ENCODE measurements at places on chromosomes 6 and 20.

GRCh38 chr6:83044091-83044768 lies 21.4 kb downstream of the UBE3D start:
- no peak for DNase-seq

DNA sequence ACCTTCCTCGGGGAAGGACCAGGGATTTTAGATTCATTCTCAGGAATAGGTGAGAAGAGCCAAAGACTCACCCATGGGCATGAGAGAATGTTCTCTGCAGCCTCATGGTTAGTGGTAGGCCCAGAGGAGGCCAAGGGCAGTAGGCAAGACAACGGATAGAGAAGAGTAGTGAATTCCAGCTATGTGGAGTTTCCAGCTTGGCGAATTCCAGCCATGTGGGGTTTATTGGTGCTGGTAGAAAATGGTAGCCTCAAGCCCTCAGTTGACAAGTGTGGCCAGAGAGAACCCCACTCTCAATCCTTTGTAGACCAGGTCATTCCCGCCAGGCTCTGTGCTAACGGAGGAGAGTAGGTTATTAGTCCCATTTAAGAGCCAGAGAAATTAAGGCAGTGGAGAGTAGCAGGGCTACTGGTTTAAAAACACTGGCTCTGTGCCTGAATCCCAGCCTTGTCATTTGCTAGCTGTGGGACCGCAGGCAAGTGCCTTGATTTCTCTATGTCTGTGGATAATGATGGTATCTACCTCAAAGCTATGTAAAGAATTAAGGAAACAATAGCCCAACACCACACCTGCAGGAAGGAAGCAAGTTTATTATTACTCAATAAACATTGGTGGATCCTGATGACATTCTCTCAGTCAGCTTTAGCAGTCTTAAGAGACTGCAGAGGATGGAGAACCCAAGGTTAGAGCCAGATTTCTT lies 2.0 kb upstream of the SLC9A8 start:
- no peak for DNase-seq

DNA sequence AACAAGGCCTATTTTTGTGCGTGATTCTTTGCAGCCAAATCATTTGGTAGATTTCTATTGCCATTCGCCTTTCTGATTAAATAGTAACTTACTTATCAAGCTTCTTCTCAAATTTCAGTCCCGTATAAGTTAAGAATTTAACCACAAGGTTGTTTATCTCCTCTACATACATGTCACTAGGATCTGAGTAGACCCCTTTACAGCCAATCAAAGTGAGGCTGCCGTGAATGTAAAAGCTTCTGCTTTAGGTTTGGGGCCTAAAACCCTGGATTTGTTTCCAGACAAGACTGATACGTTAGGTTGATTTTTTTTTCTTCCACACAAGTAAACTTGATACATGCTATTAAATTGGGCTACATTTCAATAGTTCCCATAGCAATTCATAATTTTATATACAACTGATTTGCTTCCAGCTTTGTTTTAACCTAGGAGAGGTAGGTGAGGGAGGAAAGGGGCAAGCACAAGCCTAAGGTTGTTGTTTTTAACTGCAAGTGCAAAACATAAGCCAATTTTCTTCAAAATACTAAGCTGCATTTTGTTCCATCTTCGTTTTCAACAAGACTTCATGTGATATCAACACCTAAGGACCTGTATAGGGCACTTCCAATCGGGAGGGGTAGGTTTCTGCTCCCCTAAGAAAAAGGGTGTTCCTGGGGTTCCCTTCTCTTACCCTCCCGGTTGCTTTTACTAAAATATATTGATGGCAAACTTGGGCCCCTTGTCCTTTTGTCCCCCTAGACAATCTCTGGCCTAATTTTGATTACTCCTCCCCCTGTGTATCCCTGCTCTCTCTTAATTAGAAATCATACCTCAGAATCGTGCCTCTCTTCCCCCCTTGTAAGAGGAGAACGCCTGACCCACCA lies 1.7 kb downstream of the RANBP9 start:
- DNase-seq = peak; percentile 24

- peak; percentile 16 for DNase-seq
Measured at GRCh38 chr6:50185006-50185405, 135.3 kb upstream of the DEFB112 start.

DNA sequence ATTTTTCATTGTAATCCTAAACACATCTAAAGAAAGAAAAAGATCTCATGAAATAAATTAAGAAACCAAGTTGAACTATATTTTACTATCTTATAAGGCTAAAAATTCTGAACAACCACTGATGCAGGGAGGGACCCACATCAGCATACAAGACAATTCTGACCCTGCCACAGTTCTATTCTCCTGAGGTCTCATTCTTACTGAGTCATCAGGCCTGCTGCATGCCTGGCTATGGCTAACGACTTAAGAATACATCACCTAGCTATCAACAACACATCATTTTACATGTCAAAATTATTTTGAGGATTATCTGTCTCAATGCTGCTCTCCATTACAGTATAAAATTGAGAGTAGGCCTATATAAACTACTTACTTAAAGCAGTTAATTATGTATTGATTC lies 52.9 kb downstream of the FBXL4 start:
- no peak for DNase-seq

GRCh38 chr20:22403022-22403631 lies 181.2 kb downstream of the FOXA2 start:
- no peak for DNase-seq

GRCh38 chr6:149642829-149643580 lies 5.5 kb downstream of the KATNA1 start:
- no peak for DNase-seq

DNA sequence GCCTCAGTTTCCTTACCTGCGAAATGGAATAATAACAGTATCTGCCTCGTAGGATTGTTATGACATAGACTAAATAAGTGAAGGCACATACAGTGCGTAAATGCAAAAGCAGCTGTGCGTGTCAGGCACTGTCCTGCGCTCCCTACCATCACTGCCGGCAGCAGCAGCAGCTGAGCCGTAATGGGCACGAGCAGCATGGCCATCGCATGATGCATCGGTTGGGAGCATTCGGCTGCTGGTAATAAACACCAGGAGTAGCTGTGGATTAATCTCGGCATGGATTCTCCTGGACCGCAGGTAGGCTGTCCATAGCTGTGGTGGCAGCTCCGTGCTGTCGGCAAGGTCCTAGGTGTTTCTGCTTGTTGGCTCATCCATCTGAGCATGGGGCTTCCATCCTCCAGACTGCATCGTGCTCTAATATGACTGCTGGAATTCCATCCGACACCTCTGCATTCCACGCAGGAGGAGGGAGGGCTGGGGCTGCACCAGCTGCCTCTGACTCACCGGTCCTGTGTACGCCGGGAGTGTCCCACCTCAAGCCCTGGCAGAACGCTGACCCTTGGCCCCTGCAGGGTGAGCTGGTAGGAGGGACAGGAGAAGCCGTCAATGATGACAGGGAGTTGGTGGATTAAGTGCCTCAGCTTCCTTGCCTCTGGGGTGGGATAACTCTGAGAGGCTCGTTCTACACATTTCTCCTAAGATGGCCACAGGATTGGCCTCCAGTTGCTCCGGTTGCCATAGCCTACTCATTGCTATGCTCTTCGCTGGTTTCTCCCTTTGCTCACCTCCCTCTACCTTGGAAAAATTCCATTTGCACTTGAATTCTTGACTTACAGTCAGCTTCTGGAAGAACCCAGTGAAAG lies 100.9 kb upstream of the PMEPA1 start:
- DNase-seq = no peak

DNA sequence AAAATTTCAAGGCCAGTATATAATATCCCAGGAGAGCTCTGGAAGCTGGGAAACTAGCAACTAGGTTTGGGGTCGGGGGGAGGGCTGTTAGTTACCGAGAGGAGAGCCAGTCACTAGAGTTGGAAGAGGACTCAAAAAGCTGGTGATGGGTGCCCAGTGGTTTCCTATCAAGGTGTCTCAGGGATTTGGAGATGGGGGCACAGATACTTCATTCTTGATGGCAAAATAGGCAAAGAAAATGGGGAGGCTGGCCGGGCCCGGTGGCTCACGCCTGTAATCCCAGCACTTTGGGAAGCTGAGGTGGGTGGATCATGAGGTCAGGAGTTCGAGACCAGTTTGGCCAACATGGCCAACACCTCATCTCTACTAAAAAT lies 805 bp downstream of the PHF1 start:
- no peak for DNase-seq

DNA sequence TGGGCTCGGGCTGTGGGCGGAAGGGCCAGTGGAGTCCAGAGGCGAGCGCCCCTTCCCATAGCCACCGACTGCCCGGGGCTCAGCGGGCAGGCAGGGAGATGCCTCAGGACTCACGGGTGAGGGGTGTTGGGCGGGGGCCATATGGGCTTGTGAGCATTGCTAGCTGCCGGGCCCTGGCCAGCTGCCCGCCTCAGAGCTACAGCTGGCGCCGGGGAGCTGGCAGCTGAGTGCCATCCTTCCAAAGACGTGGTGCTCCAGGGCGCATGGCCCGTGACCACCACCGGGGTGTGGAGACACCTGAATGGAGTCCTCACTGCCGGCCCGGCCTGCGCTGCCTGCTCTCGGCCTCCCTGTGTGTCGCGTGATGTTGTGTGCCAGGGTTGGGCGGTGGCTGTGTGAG lies 10.6 kb upstream of the RBBP8NL start:
- peak; percentile 27 for DNase-seq
